H7 (cell line): ENCODE measurements at places on chromosomes 1 and 21.

- no peak for DNase-seq
Observed at GRCh38 chr1:208598021-208598420, 353.8 kb upstream of the PLXNA2 start.

DNA sequence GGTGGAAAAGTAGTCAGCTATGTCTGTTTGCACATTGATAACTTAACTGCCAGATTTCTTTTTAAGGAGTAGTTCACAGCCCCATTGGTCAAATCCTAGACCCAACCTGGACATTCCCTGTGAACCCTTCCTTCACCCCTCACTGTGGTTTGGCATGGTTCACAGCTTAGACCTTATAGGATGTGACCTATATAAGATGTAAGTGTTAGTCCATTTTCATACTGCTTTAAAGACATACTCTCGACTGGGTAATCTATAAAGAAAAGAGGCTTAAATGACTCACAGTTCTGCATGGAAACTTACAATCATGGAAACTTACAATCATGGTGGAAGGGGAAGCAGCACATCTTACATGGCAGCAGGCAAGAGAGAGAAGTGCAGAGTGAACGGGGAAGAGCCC, 1066.2 kb downstream of the TTLL7 start:
- DNase-seq = no peak

DNA sequence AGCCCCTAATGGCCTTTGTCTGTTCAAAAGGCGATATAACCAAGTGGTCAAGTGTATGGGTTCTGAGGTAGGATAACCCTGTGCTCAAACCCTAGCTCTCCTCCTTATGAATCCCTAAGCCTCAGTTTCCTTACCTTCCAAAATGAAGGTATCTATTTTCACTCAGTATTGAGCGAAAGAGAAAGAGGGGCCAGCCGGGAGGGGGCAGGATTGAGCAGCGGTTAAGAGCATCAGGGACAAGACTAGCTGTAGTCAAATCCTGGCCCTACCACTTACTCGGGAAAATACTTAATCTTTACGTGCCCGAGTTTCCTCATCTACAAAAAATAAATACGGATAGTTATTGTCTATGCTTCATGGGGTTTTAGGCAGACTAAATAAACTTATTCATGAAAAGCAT, 25.7 kb downstream of the LY9 start:
- no peak for DNase-seq

DNA sequence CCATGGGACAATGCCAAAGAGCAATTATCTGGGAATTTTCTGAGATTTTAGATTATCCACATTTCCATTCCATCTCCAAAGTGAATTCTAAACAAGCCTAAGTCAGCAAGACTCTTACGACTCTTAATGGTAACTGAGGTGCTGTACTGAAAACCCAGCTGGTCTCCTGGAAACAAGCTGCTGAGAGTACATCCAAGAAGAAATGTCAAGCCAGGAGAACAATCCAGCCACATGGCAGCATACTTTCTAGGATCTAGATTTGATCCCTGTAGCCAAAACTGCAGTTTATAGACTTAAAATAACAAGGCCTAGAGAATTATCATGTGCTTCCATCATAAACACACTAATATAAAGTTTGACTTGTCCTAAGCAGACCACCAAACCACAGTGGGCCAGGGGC, 45.8 kb downstream of the KCNH1 start:
- DNase-seq = no peak

GRCh38 chr1:186754542-186755145, 74.1 kb upstream of the PLA2G4A start:
- DNase-seq = no peak

DNA sequence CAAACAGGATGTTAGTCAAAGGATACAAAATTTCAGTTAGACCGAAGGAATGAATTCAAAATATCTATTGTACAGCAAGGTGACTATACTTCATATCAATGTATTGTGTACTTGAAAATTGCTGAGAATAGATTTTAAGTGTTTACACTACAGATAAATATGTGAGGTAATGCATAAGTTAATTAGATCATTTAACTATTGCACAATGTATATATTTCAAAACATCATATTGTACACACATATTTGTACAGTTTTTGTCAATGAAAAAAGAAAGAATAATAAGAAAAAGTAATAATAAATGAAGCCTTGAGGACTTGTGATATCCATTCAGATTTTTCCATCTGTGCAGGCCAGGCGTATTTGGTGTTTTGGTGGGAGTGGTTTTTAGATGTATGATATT, 367.4 kb upstream of the SNX7 start:
- DNase-seq = no peak

- no peak for DNase-seq
Observed at GRCh38 chr1:174995121-174995520, 4.6 kb upstream of the CACYBP start.
